ENCODE measurements at places on chromosomes 7 and 10. TPM values are rescaled to one million over a fixed set of nuclear protein-coding genes. Genes with fewer than 3 reads are reported as not detected.

DNA sequence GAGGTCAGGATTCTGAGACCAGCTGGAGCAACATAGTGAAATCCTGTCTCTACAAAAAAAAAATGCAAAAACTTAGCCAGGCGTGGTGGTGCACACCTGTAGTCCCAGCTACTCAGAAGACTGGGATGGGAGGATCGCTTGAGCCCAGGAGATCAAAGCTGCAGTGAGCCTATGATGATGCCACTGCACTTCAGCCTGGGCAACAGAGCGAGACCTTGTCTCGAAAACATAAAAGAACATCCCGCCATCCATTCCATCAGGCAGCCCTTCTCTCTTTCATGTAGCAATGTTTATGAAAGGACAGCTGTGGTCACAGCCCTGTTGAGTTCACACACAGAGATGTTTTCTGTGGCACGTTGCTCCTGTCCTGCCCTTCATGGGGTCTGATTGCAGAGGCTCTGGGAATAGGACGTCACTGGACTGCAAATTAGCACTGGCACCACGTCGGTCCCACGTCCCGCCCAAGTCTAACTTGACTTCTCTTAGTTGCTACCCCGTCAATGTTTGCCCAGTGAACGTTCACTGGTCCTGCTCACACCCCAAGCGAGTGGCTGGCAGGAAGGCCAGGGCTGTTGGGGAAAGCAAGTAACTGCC, 64.5 kb upstream of the MYL10 start:
- H3K36me3 ChIP-seq = no peaks in the 10 kb centered on the region
- no peaks in the 10 kb centered on the region for H3K27me3 ChIP-seq
- H3K4me1 ChIP-seq = peaks cover 9% of the 10 kb centered on the region
- no peak overlapping the region for H3K4me3 ChIP-seq
- H3K27ac ChIP-seq = no peak overlapping the region
- no peak for DNase-seq

DNA sequence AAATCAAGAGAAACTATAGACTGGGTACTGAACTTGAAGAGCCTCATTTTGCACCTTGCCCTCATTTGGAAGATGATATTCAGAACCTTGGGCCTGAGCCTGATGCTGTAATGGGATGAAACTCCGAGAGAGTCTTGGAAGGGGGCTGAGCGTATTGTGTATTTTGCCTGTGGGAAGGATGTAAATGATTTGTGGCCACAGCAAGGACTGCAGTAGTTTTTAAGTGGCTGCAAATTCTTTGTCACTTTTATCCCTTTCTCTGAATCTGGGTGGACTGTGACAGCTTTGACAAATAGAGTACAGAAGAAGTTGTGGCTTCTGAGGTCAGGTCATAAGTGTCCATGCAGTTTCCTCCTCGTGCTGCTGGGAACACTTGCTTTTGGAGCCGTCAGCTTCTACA, 221.2 kb downstream of the ADRA2A start:
- no peaks in the 10 kb centered on the region for H3K4me1 ChIP-seq
- no peak overlapping the region for H3K4me3 ChIP-seq
- H3K36me3 ChIP-seq = no peaks in the 10 kb centered on the region
- peaks cover 17% of the 10 kb centered on the region for H3K27me3 ChIP-seq
- no peak for DNase-seq

GRCh38 chr10:20814116-20814515, 83.0 kb downstream of the NEBL start:
- H3K4me3 ChIP-seq = no peak overlapping the region
- H3K27me3 ChIP-seq = no peaks in the 10 kb centered on the region
- no peak for DNase-seq
- no peak overlapping the region for H3K27ac ChIP-seq
- no peaks in the 10 kb centered on the region for H3K4me1 ChIP-seq

- no peak overlapping the region for H3K27ac ChIP-seq
- no peaks in the 10 kb centered on the region for H3K27me3 ChIP-seq
- H3K4me3 ChIP-seq = no peak overlapping the region
- H3K4me1 ChIP-seq = no peaks in the 10 kb centered on the region
These were observed 37.7 kb upstream of the R3HCC1L start for GRCh38 chr10:98096731-98097130.

DNA sequence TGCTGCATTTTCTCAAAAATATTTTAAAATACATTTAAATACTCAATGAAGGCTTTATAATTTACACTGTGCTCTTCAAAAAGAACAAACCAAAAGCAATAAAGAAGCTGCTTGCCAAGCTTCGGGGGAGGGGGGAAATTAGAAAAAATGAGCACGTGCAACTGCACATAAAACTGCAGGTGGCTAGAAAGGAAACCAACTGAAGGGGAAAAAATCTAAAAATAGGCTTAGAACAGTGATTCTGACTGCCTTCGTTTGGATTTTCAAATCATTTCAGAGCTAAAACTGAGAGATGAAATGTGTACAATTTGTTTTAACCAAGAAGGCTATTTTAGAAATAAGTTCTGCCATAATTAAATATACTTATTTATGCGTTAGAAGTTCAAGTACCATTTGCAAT, 61.4 kb downstream of the ABI1 start:
- peaks cover 30% of the 10 kb centered on the region for H3K4me1 ChIP-seq
- no peak overlapping the region for H3K4me3 ChIP-seq
- peak; percentile 15 for DNase-seq
- peaks cover 43% of the 10 kb centered on the region for H3K36me3 ChIP-seq
- H3K27me3 ChIP-seq = no peaks in the 10 kb centered on the region
- H3K27ac ChIP-seq = no peak overlapping the region

DNA sequence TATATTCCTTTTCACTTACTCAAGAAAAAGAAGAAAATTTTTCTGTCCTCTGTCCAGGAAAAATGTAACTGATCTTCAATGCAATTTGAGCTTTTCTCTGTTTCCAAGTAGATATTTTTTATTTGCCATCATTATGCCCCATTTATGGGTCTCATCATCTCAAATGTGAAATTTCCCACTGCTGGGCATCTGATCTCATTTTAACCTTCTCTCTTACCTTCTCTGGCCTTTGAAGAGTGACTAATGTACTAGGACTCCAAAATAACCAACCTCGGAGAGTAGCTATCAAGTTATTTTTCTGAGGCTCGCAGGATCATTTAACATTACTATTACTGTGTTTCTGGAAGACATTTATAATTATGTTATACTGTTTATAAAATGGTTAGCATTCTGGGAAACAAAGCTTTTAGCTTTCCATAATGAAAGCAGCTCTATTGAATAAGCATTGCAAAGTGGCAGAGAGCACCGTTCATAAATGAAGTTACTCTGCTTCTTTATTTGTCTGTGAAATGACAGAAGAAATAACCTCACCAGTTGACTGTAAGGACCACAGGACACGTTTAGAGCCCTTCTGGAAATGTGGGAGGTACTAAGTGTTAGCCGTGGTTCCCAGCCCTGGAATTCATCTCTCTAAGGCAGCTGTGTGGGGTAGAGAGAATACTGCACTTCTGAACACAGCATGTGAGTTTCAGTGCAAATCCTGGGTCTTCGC, 33.3 kb upstream of the NMT2 start:
- H3K27ac ChIP-seq = no peak overlapping the region
- peaks cover 20% of the 10 kb centered on the region for H3K36me3 ChIP-seq
- H3K27me3 ChIP-seq = no peaks in the 10 kb centered on the region
- peaks cover 42% of the 10 kb centered on the region for H3K4me1 ChIP-seq
- H3K4me3 ChIP-seq = no peak overlapping the region

DNA sequence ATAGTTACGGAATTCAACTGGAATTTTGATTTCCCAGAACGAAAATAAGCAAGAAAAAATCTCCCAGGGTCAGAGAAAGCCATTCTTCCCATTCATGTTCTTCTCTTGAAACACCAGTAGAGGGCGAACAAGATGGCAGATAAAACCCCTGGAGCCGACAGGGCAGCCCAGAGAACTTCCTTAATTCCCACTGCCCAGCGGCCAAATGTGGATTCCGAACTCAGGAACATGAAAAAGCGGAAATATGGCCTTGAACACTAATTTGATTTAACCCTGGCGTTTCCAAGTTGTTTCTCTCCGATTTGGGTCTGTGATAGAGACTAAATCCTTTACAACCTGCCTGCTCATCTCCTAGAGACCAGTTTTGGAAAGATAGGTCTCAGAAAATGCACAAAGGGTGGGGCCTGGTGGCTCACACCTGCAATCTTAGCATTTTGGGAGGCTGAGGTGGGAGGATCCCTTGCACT, 100.7 kb upstream of the WAC start:
- peaks cover 13% of the 10 kb centered on the region for H3K4me1 ChIP-seq
- H3K4me3 ChIP-seq = no peak overlapping the region
- peak; percentile 18 for DNase-seq
- no peaks in the 10 kb centered on the region for H3K36me3 ChIP-seq
- no peaks in the 10 kb centered on the region for H3K27me3 ChIP-seq

GRCh38 chr10:2989292-2989947, 77.9 kb upstream of the PFKP start:
- H3K27ac ChIP-seq = no peak overlapping the region
- no peaks in the 10 kb centered on the region for H3K36me3 ChIP-seq
- H3K27me3 ChIP-seq = peaks cover 20% of the 10 kb centered on the region
- H3K4me1 ChIP-seq = peaks cover 4% of the 10 kb centered on the region
- DNase-seq = no peak

DNA sequence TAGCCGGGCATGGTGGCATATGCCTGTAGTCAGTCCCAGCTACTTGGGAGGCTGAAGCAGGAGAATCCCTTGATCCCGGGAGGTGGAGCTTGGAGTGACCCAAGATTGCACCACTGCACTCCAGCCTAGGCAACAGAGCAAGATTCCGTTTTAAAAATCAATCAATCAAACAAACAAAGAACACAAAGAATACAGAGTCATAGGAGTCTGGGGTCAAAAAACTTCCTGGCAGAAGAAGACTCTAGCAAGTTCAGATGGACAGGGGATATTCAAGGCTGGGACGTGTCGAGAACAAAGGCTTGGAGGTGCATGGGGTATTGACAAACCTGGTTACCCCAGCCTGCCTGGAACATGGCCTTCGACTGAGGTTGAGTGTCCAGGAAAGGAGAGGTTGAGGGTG, 228.8 kb upstream of the AGK start:
- H3K4me3 ChIP-seq = no peak overlapping the region
- H3K4me1 ChIP-seq = no peaks in the 10 kb centered on the region
- peaks cover 6% of the 10 kb centered on the region for H3K27me3 ChIP-seq

- H3K4me1 ChIP-seq = peaks cover 3% of the 10 kb centered on the region
- no peak for DNase-seq
- H3K36me3 ChIP-seq = no peaks in the 10 kb centered on the region
These were observed 202.3 kb downstream of the AHR start for GRCh38 chr7:17500736-17501135.

- H3K4me3 ChIP-seq = no peak overlapping the region
- no peaks in the 10 kb centered on the region for H3K4me1 ChIP-seq
- H3K27me3 ChIP-seq = no peaks in the 10 kb centered on the region
- no peak for DNase-seq
- no peaks in the 10 kb centered on the region for H3K36me3 ChIP-seq
These were observed 145.5 kb downstream of the ANKRD7 start for GRCh38 chr7:118369987-118370386.

- H3K27ac ChIP-seq = no peak overlapping the region
- no peaks in the 10 kb centered on the region for H3K36me3 ChIP-seq
- H3K4me1 ChIP-seq = no peaks in the 10 kb centered on the region
- peaks cover 5% of the 10 kb centered on the region for H3K27me3 ChIP-seq
These were observed 383.8 kb upstream of the ZMIZ1 start for GRCh38 chr10:78684947-78685346.

- no peak overlapping the region for H3K4me3 ChIP-seq
- H3K4me1 ChIP-seq = no peaks in the 10 kb centered on the region
- no peaks in the 10 kb centered on the region for H3K36me3 ChIP-seq
These were observed 1051.1 kb upstream of the AUTS2 start for GRCh38 chr7:68547181-68547580.

GRCh38 chr10:29199339-29199738, 89.5 kb upstream of the LYZL1 start:
- no peak overlapping the region for H3K27ac ChIP-seq
- DNase-seq = no peak
- no peaks in the 10 kb centered on the region for H3K4me1 ChIP-seq
- no peak overlapping the region for H3K4me3 ChIP-seq
- H3K36me3 ChIP-seq = no peaks in the 10 kb centered on the region

DNA sequence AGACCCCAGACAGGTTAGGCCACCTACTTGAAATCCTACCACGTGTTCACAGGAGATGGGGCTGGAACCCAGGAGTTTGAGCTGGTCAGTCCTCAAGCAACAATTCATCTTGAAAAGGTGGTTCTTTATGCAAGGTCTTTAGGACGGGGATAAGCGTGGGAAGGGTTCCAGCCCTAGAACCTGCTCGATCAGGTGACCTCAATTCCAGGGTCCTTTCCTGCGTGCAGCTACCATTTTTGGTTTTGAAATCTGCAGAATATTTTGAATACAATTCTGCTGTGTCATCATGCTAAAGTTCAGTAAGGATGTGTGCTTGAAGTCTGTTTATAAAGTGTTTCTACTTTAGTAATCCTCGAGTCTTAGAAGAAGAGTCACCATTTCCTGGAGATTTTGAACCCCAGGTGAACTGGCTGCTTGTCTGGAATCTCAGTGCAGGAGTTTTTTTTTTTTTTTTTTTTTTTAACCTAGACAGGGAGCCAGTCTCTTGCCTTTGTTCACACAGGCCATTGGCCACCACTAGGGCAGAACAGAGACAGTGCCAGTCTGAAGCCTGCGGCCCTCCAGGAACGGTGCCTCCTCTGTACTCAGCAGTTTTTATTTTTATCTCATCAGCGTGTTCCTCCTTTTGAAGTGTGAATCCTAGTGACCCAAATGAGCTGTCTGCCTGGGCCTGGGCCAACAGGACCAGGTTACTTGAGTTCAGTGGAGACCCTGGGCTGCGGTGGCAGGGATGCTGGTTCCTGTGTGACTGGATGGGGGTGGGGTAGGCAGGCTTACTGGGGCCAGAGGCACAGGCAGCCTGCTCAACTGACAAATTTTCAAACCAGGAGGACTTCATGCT, 54.6 kb downstream of the EEPD1 start:
- no peak overlapping the region for H3K4me3 ChIP-seq
- H3K27ac ChIP-seq = no peak overlapping the region
- no peaks in the 10 kb centered on the region for H3K27me3 ChIP-seq
- no peaks in the 10 kb centered on the region for H3K36me3 ChIP-seq
- DNase-seq = no peak

DNA sequence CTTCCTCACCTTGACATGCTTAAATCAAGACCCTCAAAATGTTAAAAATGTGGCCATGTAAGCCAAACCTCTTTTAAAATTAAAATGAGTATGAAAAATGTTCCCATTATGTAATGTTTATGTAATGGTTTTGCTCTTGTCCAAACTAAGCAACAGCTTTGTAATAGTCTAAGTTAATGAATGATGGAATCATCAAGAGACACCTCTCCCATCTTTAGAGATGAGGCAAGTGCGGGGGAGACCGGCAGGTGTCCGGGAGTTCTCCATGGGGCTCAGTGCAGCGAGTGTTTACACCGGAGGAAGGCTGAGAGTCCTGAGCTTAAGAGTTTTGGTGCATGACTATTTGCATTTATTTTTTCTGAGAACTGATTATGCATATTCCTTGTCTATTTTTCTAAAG, 384.9 kb upstream of the RNF32 start:
- peaks cover 2% of the 10 kb centered on the region for H3K27me3 ChIP-seq
- no peak overlapping the region for H3K27ac ChIP-seq
- H3K4me3 ChIP-seq = no peak overlapping the region
- H3K36me3 ChIP-seq = no peaks in the 10 kb centered on the region
- no peak for DNase-seq
- H3K4me1 ChIP-seq = no peaks in the 10 kb centered on the region

- DNase-seq = no peak
- no peaks in the 10 kb centered on the region for H3K27me3 ChIP-seq
- H3K36me3 ChIP-seq = peaks cover 41% of the 10 kb centered on the region
- H3K4me1 ChIP-seq = peaks cover 23% of the 10 kb centered on the region
- H3K27ac ChIP-seq = no peak overlapping the region
These were observed 16.5 kb downstream of the CDC123 start for GRCh38 chr10:12212454-12212853.

The SPDYE2B gene
- not detected for total RNA-seq

The NPFFR1 gene
- total RNA-seq = not detected

The TRUB1 gene
- 12.3 TPM for total RNA-seq

The ZWINT gene
- 102 TPM for total RNA-seq

The PNLIP gene
- not detected for total RNA-seq

The CPVL gene
- not detected for total RNA-seq

The LRRC72 gene
- total RNA-seq = not detected

The SOSTDC1 gene
- not detected for total RNA-seq

The PYROXD2 gene
- total RNA-seq = 10.0 TPM

The BCAP29 gene
- total RNA-seq = 29.9 TPM
